Cardiac muscle cell (in vitro differentiated cells and primary cell): ENCODE measurements at places on chromosomes 5 and 9.
A peak's percentile ranks its signal among the peaks of the same experiment; 100 is the strongest.

DNA sequence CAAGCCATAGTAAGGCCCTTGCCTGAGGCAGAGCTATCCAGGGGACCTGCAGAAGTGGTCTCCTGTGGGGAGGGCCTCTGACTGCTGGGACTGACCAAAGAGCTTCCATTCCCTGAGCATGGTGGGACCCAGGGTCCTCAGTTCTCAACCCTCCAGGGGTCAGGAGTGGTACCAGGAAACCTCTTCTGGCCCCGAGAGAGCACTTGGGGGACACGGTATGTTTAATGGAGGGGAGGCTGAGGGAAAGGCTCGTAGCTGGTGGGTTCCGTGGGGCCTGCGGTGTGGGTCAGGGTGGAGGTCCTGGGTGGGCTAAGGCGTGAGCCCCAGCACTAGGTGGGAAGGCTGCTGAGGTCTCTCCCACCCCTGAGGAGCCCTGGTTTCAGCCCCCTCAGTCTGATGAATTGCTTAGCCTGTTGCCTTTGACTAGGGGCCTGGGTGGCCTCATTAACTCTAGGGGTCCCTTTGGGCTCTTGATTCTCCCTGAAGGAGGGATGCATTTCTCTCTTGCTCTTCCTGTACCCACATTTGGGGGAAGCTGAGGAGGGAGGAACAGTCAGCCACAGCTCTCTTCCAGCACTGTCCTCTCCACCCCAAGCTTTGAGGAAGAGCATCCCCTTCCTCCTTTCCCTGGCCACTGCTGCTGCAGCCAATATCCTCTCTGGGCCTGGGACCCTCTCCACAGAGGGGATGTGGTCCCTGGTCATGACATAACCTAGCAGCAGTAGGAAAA is 34.0 kb downstream of the CSF1R start:
- no peak for DNase-seq

DNA sequence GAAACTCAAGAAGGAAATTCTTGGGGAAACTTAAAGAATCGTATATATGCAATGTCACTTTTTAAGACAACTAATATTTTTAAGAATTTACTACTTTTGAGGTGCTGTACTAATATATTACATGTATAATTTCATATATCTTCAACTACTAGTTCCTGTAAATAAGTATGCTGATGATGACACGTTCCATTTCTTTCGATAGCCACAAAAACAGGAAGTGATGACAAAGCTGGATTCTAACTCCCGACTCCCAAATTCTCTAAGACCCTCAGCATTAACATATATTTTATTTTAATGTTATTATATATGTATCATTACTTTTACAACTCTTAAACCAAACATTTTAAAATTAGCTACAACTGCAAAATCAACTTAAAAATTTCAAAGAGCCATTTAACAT is 74.8 kb downstream of the STK32A start:
- no peak for DNase-seq

DNA sequence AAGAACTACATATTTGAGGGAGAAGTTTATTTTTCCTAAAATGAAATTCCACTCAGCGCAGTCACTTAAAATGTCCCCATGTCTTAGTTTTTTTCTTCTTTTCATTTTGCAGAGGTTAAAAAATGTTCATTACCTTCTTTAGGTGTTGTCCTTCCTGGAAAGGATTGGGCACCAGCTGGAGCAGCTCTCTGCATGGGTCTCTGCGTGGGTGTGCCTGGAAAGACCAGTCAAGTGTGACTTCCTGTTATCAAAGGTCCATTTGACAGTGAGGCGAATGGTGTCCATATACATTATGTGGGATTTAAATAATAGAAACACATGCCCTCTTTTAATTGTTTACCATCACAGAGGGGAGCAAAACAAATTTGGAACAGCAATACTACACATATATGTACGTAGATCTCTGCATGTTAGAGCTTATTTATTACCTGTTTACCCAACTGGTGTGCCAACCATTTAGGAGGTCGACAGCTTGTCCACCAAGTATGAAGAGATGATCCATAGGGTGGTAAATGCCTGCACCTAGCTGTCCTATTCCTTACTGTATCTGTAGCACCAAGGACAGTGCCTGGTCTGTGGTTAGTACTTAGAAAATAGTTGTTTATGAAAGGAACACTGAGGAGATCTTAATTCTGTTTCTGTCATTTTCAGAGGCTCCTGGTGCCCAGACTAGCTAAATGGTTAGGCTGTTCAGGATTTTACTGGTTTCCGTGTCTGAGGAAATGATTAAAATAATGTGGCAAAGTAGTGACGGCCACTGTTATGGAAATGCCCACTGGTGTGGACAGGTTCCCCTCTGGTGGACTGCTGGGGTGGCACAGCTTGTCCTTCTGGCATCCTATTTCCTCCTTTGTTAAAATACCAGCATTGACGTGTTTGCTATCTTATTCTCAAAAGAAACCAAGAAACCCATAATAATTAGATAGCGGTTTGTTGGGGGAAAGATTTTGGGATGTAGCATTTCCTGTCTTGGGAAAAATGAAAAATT is 200.4 kb downstream of the MAST4 start:
- peak; percentile 27 for DNase-seq

- DNase-seq: no peak
Measured at GRCh38 chr5:7271435-7272084, 124.4 kb upstream of the ADCY2 start.

- no peak for DNase-seq
Measured at GRCh38 chr5:61766141-61766540, 434.1 kb downstream of the ZSWIM6 start.

DNA sequence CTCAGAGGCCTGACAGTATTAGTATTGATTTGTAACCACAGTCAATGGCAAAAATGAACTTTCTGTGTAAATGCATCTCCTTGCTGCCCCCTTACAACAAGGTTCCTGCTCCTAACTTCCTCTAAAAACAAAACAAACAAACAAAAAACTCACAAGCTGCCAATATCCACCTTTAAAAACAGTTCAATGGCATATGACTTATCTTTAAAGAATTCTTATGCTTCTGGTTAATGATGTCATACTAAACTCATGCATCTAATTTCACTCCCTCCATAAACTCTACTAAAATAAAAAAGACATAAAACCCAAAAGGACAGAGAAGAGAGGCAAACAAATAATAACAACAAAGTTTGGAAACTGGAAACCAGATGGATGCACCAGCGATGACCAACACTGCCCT is 9.0 kb upstream of the OR1N1 start:
- DNase-seq: no peak

DNA sequence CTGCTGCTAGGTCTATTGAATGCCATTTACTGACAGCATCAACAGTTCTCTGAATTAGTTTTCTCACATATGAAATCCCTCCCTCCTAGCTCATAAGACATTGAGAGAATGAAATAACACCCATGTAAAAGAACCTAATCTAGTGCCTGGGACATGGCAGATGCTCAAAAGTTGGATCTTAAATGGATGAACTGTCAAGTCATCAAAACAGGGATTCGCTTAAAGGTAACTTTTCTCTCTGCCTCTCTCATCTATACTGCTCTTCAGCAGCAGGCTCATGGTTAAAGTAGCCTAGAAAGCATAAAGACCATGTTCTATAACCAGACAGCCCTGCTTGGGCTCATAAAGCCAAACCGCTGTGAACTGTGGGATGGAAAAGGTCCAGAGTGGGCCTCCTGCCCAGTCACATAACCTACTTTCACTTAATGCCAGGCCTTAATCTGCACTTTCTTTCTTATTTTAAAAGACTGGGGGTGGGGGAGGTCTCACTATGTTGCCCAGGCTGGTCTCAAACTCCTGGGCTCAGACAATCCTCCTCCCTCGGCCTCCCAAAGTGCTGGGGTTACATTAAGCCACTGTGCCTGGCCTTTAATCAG is 3.7 kb downstream of the TMEM245 start:
- DNase-seq: peak; percentile 76

GRCh38 chr5:42520203-42520602 is 97.0 kb downstream of the GHR start:
- DNase-seq: no peak

GRCh38 chr5:84682531-84682930 is 297.9 kb upstream of the EDIL3 start:
- no peak for DNase-seq

GRCh38 chr5:150181766-150182545 is 7.9 kb upstream of the SLC6A7 start:
- DNase-seq: no peak

DNA sequence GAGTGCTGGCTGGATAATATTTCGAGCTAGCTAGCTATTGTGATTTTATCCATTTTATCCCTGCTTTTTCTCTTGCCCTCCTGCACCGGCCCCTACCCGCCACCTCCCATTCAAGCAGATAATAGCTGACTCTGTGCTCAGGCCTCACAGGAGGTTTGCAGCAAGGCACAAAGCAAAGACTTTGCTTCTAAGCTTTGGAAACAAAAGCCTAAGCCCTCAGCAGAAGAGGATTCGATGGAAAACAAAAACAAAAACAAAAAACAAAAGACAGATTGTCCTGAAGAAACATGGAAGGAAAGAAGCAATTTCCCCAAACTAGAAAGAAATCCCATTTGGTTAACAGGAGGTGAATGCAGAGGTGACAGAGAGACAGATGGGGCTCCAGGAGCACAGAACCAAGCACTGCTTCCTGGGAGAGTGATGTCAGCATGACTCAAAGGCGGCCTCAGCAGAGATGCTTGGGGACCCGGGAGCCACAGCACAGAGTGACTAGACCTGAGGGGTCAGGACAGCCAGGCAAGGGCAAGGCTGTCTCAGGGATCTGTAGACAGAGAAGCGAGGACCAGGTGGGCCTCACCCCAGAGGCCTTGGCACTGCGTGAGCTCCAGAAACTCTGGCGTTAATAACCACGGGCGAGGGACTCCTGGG is 28.4 kb downstream of the MTX3 start:
- DNase-seq: no peak

DNA sequence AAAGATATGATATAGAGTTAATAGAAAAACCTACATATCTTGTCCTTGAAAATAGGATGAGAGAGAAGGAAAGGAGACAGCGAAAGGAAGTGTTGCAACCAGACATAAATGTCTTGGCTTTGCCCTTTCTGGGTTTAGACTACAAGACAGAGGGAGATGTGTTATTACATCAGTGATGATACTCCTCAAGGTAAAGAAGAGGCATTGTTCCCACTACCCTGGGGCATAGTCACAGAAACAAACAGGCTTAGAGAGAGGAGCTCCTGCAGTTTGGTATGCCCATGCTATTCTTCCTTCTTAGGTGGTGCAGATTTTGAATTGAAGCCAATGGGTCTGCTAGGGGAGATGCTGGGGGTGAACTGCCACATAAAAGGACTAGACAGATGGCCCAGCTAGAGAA is 166.8 kb upstream of the RFX3 start:
- DNase-seq: no peak

GRCh38 chr5:32865475-32865874 is 154.4 kb downstream of the NPR3 start:
- DNase-seq: no peak

GRCh38 chr9:95089257-95090022 is 228.1 kb downstream of the FANCC start:
- DNase-seq: no peak
